ENCODE measurements at places on chromosomes 13 and 19. TPM values are rescaled to one million over a fixed set of nuclear protein-coding genes. Genes with fewer than 3 reads are reported as not detected.

DNA sequence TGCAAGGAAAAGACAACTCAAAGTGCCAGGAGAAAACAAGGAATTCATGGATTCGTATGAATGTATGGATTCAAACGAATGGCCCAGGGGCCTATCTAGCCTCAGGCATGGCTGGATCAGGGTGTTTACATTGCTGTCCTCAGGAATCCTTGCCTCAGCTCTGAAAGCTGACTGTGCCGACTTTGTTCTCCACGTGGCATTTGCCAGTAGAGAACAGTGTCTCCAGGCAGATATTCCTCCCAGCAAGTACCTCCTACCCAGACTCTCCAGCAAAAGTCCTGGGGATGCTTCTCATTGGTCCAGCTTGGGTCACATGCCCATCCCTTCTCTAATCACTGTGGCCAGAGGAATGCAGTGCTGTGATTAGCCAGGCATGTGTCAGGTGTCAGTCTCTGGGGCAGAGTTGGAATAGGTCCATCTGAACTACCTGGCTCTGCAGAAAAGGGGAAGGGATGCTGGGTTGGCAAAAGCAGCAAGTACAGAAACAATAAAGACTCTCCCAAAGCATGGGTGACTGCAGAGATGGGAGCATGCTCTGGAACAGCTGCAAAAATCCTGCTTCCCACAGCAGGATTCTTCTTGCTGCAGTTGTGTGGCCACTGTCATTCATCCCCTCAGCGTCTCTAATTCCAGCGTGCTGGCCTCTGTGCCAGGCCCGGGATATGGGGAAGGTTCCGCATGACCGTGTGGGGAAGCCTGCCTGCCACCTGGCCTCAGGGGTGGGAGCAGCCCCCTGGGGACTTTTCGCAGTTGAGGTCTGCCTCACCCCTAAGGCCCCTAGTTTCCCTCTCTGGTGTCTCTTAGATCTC lies 30.0 kb downstream of the CCNE1 start:
- DNase-seq = no peak

- DNase-seq = no peak
Observed at GRCh38 chr19:46812977-46813838, 24.8 kb upstream of the SLC1A5 start.

CD209 gene
- not detected for total RNA-seq

GRCh38 chr13:109667807-109668291 lies 118.5 kb downstream of the IRS2 start:
- no peak for DNase-seq

CNN1 gene
- total RNA-seq = not detected

GRCh38 chr19:33071887-33072286 lies 7.2 kb upstream of the RHPN2 start:
- no peak for DNase-seq

DNA sequence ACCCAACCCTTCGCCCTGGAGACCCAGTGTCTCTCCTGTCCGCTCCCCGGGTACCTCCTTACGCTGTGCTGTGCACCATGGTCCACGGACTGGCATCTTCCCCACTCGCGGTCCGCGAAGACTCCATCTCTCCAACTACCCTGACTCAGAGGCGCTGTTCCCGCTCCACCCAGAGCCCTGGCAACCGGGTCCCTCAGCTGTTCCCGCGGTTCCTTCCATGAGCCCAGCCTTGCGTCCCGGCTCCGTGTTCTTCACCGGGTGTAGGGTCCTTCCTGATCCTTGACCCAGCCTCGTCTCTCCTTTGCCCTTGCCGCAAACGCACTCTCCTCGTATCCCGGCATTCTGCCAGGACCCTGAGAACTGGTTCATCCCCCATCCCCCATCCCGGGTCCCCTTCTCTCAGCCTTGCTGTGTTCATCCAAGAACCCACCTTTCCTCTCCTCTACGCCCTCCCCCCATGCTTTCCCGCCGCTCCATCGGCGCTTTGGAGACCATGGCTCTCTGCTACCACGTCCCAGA lies 664 bp downstream of the ICAM5 start:
- DNase-seq = no peak

GRCh38 chr19:15438577-15438976 lies 11.2 kb downstream of the WIZ start:
- no peak for DNase-seq

DNA sequence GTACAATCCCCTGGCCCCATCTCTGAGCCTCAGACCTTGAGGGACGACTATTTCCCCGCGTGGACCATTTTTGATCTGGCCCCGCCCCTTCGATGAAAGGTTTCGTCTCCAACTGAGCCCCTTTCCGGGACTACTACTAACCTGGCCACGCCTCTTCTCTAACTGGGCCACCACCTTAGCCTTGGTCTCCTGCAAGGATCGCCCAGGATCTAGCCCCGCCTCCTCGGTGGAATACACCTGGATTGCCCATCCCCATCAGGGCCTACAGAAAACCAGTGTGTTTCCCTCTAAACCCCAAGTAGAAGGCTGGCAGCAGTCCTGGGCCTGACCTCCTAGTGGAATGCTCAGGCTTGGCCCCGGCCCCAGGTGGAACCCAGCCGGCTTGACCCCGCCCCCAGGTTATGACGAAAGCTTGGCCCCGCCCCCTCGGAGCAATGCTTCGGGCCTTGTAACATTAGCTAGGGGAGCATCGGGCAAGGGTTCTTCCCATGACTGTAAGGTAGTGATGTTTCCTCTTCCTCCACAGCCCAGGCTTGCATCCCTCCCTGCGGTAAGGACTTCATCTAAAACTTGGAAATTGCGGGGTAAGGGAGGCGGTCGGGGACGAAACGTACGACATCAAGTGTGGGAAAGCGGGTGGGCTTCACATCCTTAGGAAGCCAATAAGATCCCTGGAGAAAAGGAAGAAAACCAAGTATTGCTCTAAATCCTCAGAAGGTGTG lies 9.1 kb downstream of the SPACA6 start:
- peak; percentile 18 for DNase-seq
